ENCODE measurements at places on chromosomes 5 and 9.

DNA sequence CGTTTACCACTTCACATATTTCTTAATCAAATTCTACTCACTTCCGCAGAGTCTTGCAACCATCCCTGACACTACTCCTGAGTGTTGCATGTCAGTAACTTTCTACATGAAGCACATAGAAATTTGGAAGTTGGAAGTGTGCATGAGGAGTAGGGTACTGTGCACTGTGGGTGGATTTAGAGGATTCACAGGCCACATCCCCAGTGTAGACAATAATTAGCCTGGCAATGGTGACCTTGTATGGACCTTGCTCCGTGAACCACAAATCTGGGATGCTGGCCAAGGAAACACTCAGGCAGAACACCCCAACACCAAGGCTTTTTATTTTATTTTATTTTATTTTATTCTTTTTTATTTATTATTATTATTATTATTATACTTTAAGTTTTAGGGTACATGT is 25.5 kb downstream of the CTSL start:
- no peaks in the 10 kb centered on the region for H3K27me3 ChIP-seq

DNA sequence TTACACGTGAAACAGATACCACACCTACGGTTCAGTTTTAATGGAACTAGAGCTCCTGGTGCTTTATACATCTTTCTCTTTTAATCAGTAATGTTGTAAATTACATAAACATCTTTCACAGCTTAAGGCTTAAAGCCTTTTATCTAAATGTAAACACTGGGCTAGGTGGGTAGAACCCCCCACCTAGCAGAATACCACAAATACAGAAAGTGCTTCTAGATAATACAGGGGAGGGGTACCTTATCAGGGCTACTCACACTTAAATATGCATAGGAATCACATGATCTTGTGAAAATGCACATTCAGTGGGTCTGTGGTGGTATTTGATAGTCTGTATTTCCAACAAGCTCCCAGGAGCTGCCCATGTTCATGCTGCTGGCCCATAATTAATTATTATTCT is 256.4 kb upstream of the TARS1 start:
- H3K4me3 ChIP-seq, result no peak overlapping the region
- no peak overlapping the region for H3K27ac ChIP-seq
- no peaks in the 10 kb centered on the region for H3K27me3 ChIP-seq
- H3K36me3 ChIP-seq, result no peaks in the 10 kb centered on the region
- H3K4me1 ChIP-seq, result no peaks in the 10 kb centered on the region

- peaks cover 11% of the 10 kb centered on the region for H3K27me3 ChIP-seq
- no peak overlapping the region for H3K27ac ChIP-seq
- no peak overlapping the region for H3K4me3 ChIP-seq
- H3K36me3 ChIP-seq, result no peaks in the 10 kb centered on the region
- no peaks in the 10 kb centered on the region for H3K4me1 ChIP-seq
These were observed 90.3 kb downstream of the MRPL36 start for GRCh38 chr5:1709171-1709803.

DNA sequence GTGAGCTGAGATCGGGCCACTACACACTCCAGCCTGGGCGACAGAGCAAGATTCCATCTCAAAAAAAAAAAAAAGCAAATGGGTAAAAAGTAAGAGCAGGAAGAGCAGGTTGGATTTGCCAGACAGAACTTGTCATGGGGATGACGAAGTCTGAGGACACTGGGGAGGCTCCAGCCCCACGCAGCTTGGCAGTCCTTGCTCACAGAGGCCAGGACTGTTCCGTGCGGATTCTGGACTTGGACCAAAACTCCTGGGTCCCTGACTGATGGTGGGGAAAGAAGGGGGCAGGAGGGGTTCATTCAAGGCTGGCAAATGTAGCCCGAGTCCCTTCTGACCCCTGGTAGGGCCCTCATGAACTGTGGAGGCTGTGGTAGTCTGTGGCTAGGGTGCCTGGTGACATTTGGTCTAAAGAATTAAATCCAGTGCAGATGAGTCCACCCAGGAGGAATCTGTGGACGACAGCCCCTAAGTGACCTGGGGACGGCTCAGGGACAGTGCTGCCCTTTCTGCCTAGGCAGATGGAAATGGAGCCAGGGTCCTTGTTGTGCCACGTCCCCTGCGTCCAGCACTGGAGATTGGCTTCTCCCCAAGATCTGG is 3.1 kb downstream of the FGD3 start:
- DNase-seq, result no peak
- no peak overlapping the region for H3K4me3 ChIP-seq
- peaks cover 10% of the 10 kb centered on the region for H3K4me1 ChIP-seq
- no peaks in the 10 kb centered on the region for H3K36me3 ChIP-seq
- no peak overlapping the region for H3K27ac ChIP-seq

DNA sequence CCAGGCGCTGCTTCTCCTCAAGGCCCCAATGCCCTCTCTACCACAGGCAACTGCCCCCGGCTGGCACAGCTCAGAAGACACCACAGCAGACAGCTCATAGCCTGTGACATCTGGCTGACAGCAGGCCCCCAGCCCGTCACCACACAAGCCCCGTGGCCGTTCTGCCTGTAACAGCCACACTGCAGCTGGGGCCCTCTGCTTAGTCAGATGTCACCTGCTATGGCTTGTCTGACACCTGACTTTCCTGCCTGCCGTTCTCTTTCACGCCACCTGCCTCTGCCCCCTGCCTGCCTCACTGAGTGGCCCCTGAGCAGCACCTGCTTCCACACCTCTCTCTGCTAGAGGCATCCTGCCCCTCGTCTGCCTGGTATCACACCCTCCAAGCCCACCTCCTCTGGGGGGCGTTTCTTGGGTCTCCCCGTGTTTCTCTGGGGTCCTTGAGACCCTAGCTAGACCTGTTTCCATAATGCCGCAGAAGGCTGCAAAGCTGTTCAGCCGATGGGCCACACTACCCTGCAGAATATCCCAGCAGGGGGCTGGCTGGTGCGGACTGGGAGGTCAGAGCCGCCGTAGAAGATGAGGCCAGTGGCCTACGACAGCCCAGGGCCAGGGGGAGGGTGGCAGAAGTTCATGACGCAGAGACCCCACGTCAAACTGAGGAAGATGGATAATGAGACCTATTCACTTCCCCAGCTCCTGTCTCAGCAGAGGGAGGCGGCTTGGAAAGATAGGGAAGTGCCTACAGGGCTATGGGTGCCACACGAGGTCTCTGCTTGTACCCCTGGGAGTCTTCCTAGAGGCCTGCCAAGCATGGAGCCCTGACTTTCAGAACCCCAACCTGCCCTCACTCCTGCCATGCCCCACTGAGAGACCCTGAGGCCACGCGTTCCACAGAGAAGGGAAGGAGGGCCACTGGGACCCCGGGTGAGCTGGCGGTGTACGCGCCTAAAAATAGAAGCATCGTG is 95.1 kb downstream of the ZNF354C start:
- no peaks in the 10 kb centered on the region for H3K27me3 ChIP-seq
- no peaks in the 10 kb centered on the region for H3K4me1 ChIP-seq
- H3K36me3 ChIP-seq, result peaks cover 6% of the 10 kb centered on the region
- H3K27ac ChIP-seq, result no peak overlapping the region
- peak; percentile 46 for DNase-seq

- H3K4me3 ChIP-seq, result no peak overlapping the region
- no peaks in the 10 kb centered on the region for H3K27me3 ChIP-seq
- peak overlapping the region; percentile 49 for H3K27ac ChIP-seq
- H3K36me3 ChIP-seq, result no peaks in the 10 kb centered on the region
- no peak for DNase-seq
These were observed 36.5 kb downstream of the PALM2AKAP2 start for GRCh38 chr9:109816490-109816889.

DNA sequence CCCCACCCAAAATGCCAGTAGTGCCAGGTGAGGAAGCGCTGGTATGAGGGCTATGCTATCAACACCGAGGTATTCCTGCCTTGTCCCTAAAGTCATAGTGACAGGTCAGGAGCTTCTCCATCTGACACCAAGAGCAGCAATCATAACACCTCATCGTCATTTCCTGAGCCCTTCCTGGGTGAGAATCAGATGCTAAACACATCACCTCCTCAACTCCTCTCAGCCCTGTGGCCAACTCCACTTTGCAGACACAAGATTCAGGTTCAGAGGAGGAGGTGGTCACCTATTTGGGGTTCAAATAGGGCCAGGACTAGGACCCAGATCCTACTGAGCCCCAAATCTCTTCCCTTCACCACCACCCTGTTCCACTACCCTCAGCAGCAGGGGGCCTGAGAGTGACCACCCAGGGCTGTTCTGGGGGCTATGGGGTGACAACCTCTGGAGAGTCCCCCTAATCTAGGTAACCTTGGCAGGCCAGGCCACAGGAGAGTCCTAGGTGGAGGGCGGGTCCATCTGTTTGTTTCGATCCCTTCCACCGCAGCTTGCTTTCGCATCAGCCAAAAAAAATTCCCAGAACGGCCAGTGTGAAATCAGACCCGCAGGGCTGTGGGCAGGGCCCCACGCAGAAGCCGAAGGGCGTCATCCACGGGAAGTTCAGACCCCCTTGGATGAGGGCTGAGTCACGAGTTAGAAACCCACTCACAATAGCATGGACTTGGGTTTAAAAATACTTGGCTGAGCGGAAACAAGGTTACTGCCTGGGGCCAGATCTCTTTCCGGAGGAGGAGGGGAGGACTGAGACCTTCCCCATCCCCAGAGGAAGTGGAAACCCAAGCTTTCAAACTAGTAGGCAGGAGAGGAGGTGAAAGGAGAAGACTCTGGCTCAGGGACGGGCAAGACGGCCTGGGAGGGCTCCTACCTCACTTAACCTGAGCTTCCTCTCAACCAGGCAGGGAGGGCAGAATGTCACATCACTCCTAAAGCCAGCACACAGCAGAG is 8.7 kb downstream of the STK10 start:
- no peak overlapping the region for H3K4me3 ChIP-seq
- DNase-seq, result no peak
- peak overlapping the region; percentile 41 for H3K27ac ChIP-seq
- no peaks in the 10 kb centered on the region for H3K36me3 ChIP-seq
- H3K4me1 ChIP-seq, result no peaks in the 10 kb centered on the region

DNA sequence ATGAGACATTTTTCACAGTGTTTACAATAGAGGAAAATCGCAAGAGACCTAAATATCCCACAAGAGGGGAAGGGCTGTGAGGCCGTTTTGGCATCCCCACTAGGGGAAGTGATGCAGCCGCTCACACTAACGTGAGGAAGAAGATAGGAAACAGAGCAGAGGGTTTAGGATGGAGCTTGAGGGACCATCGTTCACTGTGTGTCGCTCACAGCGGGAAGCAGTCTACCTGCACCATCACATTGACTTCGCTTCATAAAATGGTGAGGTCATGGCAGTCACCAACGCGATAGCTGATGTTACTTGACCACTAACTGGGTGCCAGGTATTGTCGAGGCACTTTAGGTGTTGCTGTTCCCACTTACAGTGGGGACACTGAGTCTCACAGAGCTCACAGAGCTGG is 35.6 kb downstream of the PRRX2 start:
- DNase-seq, result no peak
- H3K36me3 ChIP-seq, result no peaks in the 10 kb centered on the region
- H3K4me3 ChIP-seq, result no peak overlapping the region
- no peak overlapping the region for H3K27ac ChIP-seq
- no peaks in the 10 kb centered on the region for H3K27me3 ChIP-seq

- no peak overlapping the region for H3K27ac ChIP-seq
- H3K27me3 ChIP-seq, result no peaks in the 10 kb centered on the region
- no peaks in the 10 kb centered on the region for H3K4me1 ChIP-seq
- DNase-seq, result no peak
These were observed 367.7 kb upstream of the PRR16 start for GRCh38 chr5:120096413-120096812.

DNA sequence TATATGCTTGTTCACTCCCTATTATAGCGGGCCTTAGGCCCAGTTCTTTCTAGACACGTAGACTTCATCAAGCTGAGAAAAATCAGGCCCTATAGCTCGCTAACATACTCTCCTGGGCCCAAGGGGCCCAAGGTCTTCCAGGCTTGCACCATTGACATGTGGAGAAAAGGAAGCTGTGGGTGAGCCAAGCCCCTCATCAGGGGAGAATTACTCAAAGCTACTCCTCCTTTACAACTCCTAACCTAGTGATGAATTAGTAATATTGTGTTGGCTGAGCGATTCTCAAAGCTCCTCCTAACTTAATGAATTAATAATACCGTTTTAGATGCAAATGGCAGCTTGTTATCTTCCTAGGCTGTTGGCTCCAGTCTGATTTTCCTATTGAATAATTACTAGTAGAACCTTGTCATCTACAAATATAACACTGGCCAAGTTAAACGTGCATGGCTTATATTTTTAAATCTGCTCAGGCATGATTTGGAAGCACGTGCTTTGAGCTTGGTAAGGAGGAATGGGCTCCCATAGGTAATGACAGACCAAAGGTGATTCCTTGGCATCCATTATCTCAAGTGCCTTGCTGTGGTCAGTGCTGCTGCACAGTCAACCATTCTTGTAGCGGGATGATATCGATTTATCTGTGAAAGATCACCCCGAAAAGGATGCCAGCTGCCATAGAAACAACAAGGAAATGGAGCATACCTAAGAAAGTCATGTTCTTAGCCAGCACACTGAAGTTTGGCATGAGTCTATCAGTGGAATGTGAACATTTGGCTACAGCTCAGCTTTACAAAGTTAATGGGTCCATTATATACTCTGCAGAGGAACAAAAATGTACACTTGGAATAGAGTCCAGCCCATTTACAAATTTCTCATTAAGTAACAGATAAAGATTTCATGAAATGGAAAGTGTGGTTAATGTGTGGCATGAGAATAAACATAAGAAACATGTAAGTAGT is 23.8 kb downstream of the LVRN start:
- no peaks in the 10 kb centered on the region for H3K27me3 ChIP-seq
- no peaks in the 10 kb centered on the region for H3K4me1 ChIP-seq
- DNase-seq, result no peak
- H3K36me3 ChIP-seq, result no peaks in the 10 kb centered on the region

DNA sequence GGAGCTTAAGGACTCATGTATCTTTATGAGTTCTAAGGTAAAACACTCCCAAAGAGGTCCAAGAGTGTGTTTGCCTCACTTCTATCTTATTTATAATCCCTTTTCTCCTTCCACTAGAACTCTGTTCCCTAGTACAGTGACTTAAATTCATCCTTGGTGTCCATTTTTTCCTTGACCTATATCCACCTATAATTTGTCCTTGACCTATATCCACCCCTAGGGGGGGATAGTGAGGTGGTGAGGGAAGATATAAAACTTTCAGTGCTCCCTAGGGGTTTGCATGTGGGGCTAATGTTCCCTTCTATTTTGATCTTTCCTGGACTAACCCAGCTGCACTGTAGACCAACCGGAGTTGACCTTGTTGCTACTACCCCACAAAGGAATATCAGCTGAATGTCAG is 83.5 kb upstream of the GNAQ start:
- no peaks in the 10 kb centered on the region for H3K27me3 ChIP-seq
- DNase-seq, result no peak
- no peak overlapping the region for H3K27ac ChIP-seq
- H3K4me3 ChIP-seq, result no peak overlapping the region
- H3K4me1 ChIP-seq, result no peaks in the 10 kb centered on the region

DNA sequence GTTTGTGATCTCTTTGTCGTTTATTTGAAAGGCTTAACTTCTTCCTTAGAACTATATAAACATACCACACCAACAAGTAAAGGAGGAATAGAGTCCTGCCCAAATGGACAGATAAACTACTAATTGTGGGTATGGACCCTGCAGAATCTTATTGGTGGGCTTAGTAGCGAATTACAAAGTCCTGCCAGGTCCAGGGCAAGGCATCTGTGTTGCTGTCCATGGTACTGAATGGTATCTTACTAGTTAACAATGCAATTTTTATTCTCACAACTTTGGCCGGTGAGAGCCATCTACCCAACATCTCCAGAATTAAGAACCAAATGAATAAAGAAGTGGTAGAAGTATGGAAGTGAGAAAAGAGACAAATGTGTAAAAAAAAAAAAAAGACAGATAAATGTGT is 1782.4 kb upstream of the WWC1 start:
- H3K36me3 ChIP-seq, result no peaks in the 10 kb centered on the region
- H3K4me3 ChIP-seq, result no peak overlapping the region
- H3K4me1 ChIP-seq, result no peaks in the 10 kb centered on the region

GRCh38 chr5:152303841-152304240 is 101.2 kb downstream of the NMUR2 start:
- no peak overlapping the region for H3K4me3 ChIP-seq
- H3K27ac ChIP-seq, result no peak overlapping the region
- H3K4me1 ChIP-seq, result no peaks in the 10 kb centered on the region
- H3K27me3 ChIP-seq, result no peaks in the 10 kb centered on the region
- no peak for DNase-seq
